Activated CD4-positive, alpha-beta T cell treated with anti-CD3 and anti-CD28 coated beads for 36 hours (primary cell): ENCODE measurements at places on chromosomes 5 and 9. TPM values are rescaled to one million over a fixed set of nuclear protein-coding genes. Genes with fewer than 3 reads are reported as not detected.

DNA sequence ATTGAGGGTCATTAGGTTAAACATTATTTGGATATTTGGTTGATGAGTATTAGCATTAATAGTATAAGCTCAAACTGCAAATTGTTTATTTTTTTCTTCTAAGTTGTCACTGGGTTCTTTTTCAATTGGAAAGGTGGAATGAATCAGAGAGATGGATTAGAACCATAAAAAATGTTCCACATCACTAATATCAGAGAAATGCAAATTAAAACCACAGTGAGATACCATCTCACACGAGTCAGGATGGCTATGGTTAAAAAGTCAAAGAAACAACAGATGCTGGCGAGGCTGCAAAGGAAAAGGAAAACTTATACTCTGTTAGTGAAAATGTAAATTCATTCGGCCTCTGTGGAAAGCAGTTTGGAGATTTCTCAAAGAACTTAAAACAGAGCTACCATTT, 122.8 kb downstream of the CCDC192 start:
- no peaks in the 10 kb centered on the region for H3K4me1 ChIP-seq
- no peak overlapping the region for H3K27ac ChIP-seq
- no peaks in the 10 kb centered on the region for H3K36me3 ChIP-seq
- H3K27me3 ChIP-seq: peaks cover 5% of the 10 kb centered on the region
- DNase-seq: no peak
- no peak overlapping the region for H3K4me3 ChIP-seq

DNA sequence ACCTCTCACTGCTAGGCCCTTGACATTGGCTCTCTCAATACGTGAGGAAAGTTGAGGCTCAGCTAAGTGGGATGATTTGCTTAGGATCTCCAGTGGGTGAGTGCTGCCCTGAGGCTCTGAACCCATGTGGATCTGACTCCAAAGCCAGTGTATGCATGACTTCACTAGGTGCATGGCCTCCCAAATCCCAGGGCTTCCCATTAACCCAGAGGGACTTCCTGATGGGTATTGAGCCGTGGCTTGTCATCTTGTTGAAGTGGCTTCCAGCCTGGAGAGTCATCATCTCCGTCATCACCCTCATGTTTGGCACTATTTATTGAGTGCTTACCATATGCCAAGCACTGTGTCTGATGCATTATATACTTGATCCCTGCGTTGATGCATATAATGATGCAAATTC, 37.3 kb upstream of the TEX48 start:
- H3K4me3 ChIP-seq: no peak overlapping the region
- peaks cover 2% of the 10 kb centered on the region for H3K27me3 ChIP-seq
- DNase-seq: no peak
- H3K27ac ChIP-seq: peak overlapping the region; percentile 96
- H3K4me1 ChIP-seq: peaks cover 56% of the 10 kb centered on the region
- peaks cover 26% of the 10 kb centered on the region for H3K36me3 ChIP-seq

DNA sequence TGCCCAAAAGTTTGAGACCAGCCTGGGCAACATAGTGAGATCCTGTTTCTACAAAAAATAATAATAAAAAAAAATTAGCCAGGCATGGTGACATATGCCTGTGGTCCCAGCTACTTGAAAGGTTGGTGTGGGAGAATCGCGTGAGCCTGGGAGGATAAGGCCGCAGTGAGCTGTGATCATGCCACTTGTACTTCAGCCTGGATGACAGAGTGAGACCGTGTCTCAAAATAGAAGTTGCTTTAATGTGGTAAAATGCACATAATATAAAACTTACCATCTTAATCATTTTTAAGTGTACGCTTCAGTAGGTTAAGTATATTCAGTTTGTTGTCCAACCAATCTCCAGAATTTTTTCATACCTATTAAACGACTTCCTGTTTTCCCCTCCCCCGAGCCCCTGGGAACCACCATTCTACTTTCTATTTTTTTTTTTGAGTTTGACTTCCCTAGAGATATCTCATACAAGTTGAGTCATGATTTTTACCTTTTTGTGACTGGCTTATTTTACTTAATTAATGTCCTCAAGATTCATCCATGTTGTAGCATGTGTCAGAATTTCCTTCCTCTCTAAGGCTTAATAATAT, 120.1 kb upstream of the POC5 start:
- H3K27ac ChIP-seq: no peak overlapping the region
- H3K4me1 ChIP-seq: no peaks in the 10 kb centered on the region
- H3K4me3 ChIP-seq: no peak overlapping the region
- H3K27me3 ChIP-seq: peaks cover 2% of the 10 kb centered on the region
- DNase-seq: no peak

DNA sequence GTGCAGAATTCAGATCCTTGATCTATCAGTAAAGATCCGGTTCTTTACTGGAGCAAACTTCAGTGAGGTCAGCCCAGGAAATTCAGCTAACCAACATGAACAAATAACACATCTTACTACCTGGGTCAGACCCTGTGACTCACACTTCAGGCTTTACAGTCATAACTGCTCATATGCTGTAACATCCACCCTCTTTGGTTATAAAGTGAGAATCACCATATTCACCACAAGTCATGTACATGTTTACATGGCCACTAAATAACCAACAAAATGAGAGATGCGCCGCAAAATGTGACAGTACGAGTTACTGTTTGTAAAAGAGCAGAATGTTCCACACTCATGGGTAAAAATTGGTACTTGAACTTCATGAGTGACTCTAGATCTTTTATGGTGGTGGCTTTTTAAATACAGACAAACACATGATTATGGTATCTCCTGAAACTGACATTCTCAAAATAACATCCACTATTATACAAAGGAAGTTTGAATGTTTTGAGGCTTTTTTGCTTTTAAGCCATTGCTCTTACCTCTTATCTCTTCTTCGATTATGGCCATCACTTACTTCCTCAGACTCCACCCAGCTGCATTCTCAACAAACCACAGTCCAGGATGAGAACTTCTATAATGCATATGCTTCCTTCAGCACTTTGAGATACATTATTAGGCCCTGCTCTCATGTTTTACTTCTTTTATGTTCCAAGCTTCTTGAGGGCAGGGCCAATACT, 516.6 kb downstream of the RAB3C start:
- no peaks in the 10 kb centered on the region for H3K36me3 ChIP-seq
- DNase-seq: peak; percentile 64
- peaks cover 2% of the 10 kb centered on the region for H3K27me3 ChIP-seq
- H3K27ac ChIP-seq: peak overlapping the region; percentile 79
- H3K4me1 ChIP-seq: peaks cover 45% of the 10 kb centered on the region

DNA sequence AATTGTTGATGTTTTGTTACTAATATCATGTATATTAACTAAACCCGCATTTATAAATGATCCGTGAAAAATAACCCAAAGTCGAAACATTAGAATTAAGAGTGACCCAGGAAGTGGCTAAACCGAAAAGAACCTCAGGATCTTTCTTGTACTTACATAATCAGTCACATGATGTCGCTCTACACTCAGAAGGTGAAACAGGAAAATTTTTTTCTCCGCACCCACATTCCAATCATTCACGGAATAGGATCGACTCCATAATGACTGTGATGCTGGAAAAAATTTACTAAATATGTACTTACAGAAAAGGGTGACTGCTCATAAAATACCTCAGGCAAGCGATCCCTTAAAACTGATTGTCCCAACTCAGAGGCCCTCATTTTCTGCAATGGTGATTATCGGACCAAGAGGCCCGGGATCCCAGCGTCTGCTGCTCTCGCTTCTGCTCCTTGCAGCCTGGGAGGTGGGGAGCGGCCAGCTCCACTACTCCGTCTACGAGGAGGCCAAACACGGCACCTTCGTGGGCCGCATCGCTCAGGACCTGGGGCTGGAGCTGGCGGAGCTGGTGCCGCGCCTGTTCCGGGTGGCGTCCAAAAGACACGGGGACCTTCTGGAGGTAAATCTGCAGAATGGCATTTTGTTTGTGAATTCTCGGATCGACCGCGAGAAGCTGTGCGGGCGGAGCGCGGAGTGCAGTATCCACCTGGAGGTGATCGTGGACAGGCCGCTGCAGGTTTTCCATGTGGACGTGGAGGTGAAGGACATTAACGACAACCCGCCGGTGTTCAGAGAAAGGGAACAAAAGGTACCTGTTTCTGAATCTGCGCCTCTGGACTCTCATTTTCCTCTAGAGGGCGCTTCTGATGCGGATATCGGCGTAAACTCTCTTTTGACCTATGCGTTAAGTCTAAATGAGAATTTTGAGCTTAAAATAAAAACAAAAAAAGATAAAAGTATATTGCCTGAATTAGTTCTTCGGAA, at the start of gene PCDHA12:
Gene PCDHA12 (plus strand): TSS at position 224 of the 981 bp plus-strand sequence. CDS start 165 bp downstream, at position 389.
- H3K4me3 ChIP-seq: no peak within 1 kb of the TSS
- no peaks in the 10 kb centered on the region for H3K4me1 ChIP-seq
- no peak within 1 kb of the TSS for H3K27ac ChIP-seq
- no peaks in the 10 kb centered on the region for H3K36me3 ChIP-seq

GRCh38 chr5:23147625-23148024, 294.5 kb upstream of the CDH12 start:
- H3K4me3 ChIP-seq: no peak overlapping the region
- H3K4me1 ChIP-seq: no peaks in the 10 kb centered on the region
- DNase-seq: no peak
- H3K27me3 ChIP-seq: no peaks in the 10 kb centered on the region
- H3K36me3 ChIP-seq: no peaks in the 10 kb centered on the region
- no peak overlapping the region for H3K27ac ChIP-seq

- peak overlapping the region; percentile 58 for H3K4me3 ChIP-seq
These were observed 756 bp downstream of the VAV2 start for GRCh38 chr9:133991214-133991921.

- no peaks in the 10 kb centered on the region for H3K36me3 ChIP-seq
- H3K4me3 ChIP-seq: no peak overlapping the region
- no peak overlapping the region for H3K27ac ChIP-seq
- no peak for DNase-seq
- H3K27me3 ChIP-seq: peaks cover 8% of the 10 kb centered on the region
These were observed 161.9 kb upstream of the RAI14 start for GRCh38 chr5:34494111-34494755.

DNA sequence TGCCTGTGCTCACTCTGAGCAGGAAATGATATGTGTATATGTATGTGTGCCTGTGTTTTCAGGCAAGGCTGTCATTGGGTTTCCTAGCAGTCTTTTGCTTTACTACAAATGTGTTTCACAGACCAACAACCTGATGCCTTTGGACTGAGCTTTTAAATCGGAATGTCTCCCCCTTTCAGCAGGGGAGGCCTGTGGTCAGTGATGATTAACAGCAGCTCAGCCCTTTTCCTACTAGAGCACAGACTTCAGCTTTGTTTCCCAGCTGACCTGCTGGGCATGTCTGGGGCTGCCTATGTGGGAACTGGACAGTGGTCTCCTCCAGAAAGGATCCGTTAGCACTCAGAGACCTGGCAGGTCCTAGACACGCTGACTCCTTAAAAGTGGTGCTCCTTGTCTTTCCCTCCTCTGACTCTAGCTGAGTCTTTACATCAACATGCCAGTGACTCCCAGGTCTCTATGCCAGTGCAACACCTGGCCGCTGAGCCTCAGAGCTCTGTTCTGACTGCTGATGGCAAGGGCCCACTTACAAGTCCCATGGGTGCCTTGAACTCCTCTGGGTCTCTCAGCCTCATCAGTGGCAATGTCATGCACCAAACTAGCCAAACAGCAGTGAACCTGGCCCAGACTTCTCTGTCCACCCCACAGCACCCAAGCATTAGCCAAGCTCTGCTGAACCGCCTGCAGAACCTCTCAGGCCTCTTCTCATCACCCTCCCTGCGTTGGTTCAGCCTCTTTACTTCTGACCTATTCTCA, 7.7 kb downstream of the MACROH2A1 start:
- H3K4me1 ChIP-seq: peaks cover 75% of the 10 kb centered on the region
- H3K36me3 ChIP-seq: peaks cover 45% of the 10 kb centered on the region
- no peaks in the 10 kb centered on the region for H3K27me3 ChIP-seq
- H3K4me3 ChIP-seq: no peak overlapping the region
- no peak for DNase-seq

- no peak overlapping the region for H3K27ac ChIP-seq
- peaks cover 2% of the 10 kb centered on the region for H3K27me3 ChIP-seq
- no peaks in the 10 kb centered on the region for H3K36me3 ChIP-seq
- no peak overlapping the region for H3K4me3 ChIP-seq
- DNase-seq: no peak
These were observed 76.8 kb downstream of the FCHO2 start for GRCh38 chr5:73032635-73033034.

- no peaks in the 10 kb centered on the region for H3K36me3 ChIP-seq
- H3K4me1 ChIP-seq: no peaks in the 10 kb centered on the region
- DNase-seq: no peak
- no peak overlapping the region for H3K27ac ChIP-seq
- H3K27me3 ChIP-seq: no peaks in the 10 kb centered on the region
These were observed 30.8 kb upstream of the ALDH1A1 start for GRCh38 chr9:72983512-72984225.

DNA sequence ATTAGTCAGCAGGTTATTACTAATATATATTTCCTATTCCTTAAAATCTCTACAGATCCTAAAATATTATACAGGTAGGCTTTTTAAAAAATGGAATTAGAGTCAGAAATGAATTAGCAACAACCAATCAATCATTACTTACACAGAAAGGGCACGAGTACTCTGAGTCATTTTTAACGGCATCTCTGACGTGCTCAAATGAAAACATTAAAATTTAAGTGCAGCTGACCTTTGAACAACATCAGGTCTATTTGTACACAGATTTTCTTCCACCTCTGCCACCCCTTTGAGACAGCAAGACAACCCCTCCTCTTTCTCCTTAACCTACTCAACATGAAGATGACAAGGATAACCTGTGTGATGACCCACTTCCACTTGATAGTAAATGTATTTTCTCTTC, 19.1 kb downstream of the AUH start:
- peaks cover 47% of the 10 kb centered on the region for H3K4me1 ChIP-seq
- H3K27me3 ChIP-seq: no peaks in the 10 kb centered on the region
- H3K27ac ChIP-seq: no peak overlapping the region
- peaks cover 62% of the 10 kb centered on the region for H3K36me3 ChIP-seq
- DNase-seq: no peak
- H3K4me3 ChIP-seq: no peak overlapping the region

DNA sequence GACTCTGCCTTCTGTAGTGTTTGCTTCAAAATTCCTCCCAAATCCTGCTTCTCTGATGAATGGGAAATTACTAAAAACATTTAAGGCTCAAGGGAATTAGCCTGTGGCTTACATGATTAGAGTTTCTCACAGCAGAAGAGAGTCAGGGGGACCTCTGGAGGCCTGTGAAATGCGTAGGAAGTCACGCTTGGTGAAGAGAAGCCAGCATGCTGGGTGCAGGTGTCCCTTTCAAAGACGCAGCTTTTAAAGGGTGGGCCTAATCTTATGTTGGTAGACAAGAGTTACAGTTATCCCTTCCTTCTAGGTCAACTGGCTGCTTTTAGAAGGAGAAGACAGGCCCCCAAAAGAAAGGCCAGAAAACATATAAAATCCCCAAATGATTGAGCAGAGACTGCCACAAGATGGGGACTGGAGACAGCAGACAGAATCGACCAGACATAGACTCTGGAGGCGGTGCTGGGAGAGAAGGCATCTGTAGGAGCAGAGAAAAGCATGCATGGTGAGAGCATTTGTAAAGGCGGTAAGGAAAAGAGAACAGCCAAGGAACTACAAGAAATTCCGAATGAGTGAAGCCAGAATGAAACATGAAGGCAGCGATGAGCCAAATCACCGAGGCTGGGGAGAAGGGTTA, 42.3 kb downstream of the B4GALT1 start:
- peaks cover 31% of the 10 kb centered on the region for H3K36me3 ChIP-seq
- H3K4me1 ChIP-seq: peaks cover 18% of the 10 kb centered on the region
- no peaks in the 10 kb centered on the region for H3K27me3 ChIP-seq

- no peaks in the 10 kb centered on the region for H3K27me3 ChIP-seq
- no peak overlapping the region for H3K4me3 ChIP-seq
- no peaks in the 10 kb centered on the region for H3K36me3 ChIP-seq
- H3K27ac ChIP-seq: no peak overlapping the region
- H3K4me1 ChIP-seq: no peaks in the 10 kb centered on the region
These were observed 62.0 kb downstream of the AMBP start for GRCh38 chr9:114016101-114016500.

C5orf52 gene
- total RNA-seq: not detected

WASHC1 gene
- 11.2 TPM for total RNA-seq
